ENCODE measurements at places on chromosomes 3 and 15.

DNA sequence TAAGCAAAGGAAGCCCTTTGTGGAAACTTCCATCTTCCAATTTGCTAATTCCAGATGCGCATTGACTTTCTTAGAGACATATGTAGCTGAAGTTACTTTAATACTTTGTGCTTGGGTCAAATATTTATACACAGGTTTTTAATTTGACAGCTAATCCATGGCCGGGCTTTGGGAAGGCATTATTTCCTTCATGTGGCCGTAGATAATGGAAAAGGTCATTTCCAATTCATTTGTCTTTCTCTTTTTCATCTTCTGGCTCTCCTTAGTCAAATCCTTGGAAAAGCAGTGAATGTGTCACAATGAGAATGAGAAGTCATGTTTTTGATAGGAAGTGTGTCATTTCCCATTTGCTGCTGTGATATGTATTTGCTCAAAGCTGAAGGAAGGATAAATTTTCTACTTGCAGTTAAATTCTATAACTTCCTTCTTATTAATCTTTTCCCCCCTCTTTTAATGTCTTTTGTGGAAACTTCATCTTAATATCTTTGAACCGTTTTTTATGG lies 323.3 kb downstream of the CLSTN2 start:
- no peak for DNase-seq

DNA sequence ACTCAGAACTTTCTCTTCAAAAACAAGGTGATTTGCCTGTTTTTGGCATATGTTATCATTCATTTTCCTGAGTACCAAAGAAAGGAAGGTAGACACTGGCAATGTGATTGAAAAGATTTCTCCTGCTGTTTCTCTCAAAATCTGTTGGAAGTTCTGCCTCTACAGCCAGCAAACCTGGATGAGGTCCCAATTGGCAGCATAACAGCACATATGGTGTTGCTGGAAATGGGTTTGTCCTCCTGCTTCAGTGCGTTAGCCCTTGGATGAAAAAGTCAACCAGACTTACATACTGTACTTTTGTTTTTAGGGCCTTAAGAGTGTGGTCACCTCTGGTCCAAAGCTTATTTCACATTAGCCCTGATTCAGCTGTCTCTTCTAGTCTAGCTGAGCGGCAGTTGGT lies 237.6 kb upstream of the MME start:
- DNase-seq = no peak

GRCh38 chr15:90042766-90043529 lies 41.8 kb downstream of the ZNF710 start:
- DNase-seq = no peak

DNA sequence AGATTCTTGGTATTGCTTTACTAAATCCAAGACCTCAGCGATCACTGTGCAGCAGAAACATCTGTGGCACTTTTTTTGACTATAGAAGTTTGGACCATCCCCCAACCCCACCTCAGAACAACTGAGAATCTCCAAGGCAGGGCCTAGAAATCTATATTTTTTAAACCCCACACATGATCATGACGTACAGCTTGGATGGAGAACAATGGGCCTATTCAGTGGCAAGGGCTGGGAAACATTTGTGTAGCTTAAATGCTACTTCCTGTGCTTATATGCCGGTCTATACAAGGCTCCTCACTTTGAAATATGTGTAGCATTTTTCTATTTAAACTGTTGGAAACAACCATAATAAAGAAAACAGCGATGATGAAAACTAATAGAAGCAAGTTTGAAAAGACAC lies 55.1 kb upstream of the SPRED1 start:
- no peak for DNase-seq

- no peak for DNase-seq
Measured at GRCh38 chr15:100588638-100589242, 13.2 kb downstream of the LINS1 start.

- DNase-seq = peak; percentile 77
Measured at GRCh38 chr3:188284455-188285212, 130.7 kb downstream of the LPP start.

- no peak for DNase-seq
Measured at GRCh38 chr15:64635499-64636495, 139.6 kb downstream of the RBPMS2 start.

DNA sequence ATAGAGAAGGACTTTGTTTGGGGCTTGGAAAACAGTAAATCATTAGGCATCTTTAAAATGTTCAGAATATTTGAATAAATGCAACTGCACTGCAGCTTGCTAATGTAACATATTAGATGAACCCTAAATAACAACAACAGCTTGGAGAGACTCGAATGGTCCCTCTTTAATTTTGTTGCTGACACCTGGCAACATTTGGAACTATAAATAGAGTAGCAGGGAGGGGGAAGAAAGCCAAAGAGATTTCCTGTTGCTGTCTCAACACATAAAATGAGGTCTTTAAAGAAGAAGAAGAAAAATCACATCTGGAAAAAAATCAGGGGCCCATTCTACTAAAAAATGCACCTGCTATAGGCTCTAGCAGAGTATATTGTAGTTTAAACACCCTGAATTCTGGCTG lies 49.9 kb upstream of the DPPA4 start:
- no peak for DNase-seq

DNA sequence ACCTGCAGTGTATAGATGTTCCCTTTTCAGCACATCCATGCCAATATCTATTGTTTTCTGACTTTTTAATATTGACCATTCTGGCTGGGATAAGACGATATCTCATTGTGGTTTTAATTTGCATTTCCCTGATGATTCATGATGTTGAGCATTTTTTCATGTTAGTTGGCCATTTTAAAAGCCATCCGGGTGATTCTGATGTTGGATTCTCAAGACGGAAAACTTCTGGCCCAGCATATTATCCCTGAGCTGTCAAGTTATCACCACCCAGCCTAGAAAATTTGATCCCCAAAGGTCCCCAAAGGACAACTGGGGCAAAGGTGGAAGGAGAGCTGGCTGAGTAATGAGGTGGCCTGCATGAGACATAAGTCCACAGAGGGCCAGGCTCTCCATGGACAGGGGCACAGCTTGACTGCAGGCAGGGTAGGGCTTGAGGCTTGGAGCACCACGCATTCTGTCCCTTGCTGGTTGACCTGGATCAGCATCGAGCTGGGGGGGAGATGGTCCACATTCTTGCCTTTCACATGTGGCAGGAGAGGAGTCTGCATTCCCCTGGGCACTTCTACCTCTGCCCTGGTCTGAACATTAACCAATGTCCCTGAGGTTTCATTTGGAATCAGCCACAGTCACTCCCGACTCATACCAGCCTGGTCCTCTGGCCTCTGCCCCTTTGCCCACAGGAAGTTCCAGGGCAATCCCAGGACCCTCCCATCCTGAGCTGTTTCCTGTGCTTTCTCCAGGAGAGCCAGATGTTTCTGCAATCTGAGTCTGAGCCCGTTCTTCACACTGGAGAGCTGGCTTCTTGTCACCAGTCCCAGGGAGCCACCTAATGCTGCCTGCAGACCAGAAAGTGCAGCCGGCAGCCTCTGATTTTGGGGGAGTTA lies 69.2 kb downstream of the ISG20 start:
- no peak for DNase-seq

- DNase-seq = peak; percentile 43
Measured at GRCh38 chr3:197030379-197031314, 1.0 kb upstream of the MELTF start.

DNA sequence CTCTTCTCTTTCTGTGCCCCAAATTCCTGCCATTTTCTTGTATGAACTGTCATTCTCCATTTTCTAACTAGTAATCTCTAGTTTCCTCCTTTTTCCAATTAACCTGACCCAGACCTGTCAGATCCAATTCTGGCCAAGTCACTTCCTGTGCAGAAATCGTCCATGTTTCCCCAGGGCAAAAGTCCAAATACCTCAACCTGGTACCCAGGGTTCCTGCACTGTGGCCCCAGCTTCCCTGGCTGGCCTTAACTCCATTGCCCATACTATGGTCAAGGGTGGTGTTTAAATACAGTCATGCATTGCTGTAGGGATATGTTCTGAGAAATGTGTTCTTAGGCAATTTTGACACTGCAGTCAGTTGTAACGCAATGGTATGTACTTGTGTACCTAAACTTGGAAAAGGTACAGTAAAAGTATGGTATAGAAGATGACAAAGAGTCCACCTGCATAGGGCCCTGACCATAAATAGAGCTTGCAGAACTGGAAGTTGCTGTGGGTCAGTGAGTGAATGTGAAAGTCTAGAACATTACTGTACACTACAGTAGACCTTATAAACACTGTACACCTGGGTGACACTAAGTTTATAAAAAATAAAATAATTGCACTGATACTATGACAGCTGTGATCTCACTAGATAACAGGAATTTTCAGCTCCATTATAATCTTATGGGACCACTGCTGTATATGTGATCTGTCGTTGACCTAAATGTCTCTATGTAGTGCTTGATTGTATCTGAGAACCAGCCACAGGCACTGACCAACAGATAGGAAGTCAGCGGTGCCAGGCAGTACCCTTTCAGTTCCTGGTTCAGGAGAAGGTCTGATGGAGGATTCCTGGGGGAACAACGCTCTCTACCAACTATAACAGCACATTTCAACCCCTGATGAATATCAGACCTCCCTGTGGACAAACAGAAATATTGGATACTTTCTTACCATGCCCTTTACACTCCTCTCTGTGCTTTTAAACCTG lies 336.1 kb upstream of the PROK2 start:
- no peak for DNase-seq

DNA sequence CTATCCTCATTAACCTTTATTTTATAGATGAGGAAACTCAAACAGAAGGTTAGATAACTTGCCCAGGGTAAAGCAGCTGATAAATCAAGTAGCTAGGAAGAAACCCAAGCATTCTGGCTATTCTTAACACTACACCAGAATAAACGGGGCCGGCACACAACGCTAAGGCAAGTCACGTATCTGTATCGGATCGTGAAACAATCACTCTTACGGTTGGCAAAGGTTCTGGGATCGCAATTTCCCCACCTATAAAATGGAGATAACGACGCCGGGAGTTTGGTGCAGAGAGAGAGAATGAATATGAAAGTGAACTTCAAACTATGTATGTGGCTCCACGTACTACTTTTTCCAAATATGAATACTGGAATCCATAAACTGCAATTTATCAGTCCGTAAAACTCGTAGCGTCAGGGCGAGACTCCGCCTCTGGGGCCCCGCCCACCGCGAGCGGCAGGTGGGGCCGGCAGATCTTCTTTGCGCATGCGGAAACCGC lies 252 bp upstream of the ARMC8 start:
- peak; percentile 91 for DNase-seq

DNA sequence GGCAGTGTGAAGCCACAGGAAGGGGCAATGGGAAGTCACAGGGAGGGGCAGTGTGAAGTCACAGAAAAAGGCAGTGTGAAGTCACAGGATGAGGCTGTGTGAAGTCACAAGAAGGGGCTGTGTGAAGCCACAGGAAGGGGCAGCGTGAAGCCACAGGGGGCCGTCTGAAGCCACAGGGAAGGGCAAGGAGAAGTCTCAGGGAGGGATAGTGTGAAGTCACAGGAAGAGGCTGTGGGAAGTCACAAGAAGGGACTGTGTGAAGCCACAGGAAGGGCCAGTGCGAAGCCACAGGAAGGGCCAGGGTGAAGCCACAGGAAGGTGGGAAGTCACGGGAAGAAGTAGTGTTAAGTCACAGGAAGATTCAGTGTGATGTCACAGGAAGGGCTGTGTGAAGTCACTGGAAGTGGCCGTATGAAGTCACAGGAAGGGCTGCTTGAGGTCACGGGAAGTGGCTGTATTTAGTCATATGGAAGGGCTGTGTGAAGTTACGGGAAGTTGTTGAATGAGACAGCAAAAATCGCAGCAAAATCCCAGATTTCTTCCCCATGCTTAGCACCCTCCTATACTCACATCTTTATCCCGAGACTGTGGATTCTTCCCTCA lies 38.6 kb downstream of the GASK1A start:
- no peak for DNase-seq

DNA sequence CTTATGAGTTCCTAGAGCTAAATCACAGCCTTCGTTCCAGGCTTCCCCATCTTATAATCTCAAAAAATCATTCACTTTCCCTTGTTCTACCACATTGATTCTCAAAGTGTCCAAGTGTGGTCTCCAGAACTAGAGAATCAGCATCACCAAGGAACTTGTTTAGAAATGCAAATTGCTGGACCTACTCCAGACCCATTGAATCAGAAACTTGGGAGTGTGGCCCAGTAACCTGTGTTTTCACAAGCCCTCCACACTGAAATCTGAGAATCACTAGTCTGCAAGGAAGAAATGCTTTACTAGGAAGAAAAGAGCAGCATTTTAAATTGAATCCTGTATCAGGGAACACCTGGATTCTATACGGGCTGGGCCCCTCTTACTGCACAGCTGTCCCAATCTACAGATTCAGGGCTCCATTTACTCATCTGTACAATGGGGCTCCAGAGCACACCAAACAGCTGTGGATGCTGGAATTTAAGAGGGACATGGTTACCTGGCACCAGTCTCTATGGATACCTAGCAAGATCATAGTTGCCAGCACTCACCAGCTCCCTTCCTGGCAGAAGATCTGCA lies 3.9 kb downstream of the MEGF11 start:
- DNase-seq = no peak

- DNase-seq = no peak
Measured at GRCh38 chr3:46551615-46552014, 14.5 kb downstream of the LRRC2 start.

- no peak for DNase-seq
Measured at GRCh38 chr15:80487839-80488390, 83.7 kb downstream of the ARNT2 start.

GRCh38 chr15:37086521-37086920 lies 13.8 kb downstream of the MEIS2 start:
- DNase-seq = no peak

DNA sequence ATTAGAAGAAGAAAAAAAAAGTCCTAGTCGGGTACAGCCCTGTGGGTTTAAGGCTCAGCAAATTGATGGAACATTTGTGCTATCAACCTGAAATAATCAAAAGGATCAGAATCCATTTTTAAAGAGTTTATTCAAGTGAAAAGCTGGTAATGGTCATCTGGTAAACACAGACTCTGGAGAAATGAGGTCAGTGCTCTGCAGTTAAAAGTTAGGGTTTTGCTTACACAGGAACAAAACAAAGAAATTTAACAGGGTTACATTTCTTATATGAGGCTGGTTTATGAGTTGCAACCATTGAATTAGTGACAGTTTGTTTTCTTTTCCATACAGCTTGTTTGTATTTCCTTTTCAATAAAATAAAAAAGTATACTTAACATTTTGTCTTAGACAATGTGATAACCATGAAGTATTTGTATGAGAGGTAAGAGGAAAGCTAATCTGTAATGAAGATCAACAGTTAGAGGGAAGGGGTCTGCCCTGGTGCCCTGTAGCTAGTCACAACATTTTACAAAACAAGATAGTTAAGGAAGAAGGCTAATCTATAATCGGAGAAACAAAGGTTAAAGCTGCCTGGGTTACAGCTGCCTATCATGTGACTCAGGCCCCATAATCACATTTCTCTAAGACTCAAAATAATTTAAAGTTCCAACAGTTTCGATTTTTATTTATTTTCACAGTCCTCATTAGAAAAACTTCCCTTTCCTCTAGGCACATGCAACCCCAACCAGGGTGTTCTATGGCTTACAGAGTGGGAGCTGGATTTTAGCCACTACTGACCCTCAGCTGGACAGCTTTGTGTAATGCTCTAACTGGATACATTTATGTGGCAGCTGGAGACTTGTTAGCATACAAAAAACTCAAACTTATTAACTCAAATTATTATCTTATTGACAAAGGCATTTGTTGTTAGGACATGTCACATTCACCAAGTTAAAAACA lies 98.1 kb upstream of the ACP3 start:
- DNase-seq = no peak

All from activated T-cell treated with anti-CD3 and anti-CD28 coated beads, Interleukin-2, amount 50 U/mL, for 48 hours (primary cell).